Naive thymus-derived CD8-positive, alpha-beta T cell (primary cell): ENCODE measurements at places on chromosomes 5 and 9. TPM values are rescaled to one million over a fixed set of nuclear protein-coding genes. Genes with fewer than 3 reads are reported as not detected.

GRCh38 chr9:89465726-89466308, 32.1 kb downstream of the SEMA4D start:
- H3K4me1 ChIP-seq: peaks cover 97% of the 10 kb centered on the region
- DNase-seq: no peak
- H3K27me3 ChIP-seq: no peaks in the 10 kb centered on the region
- peaks cover 59% of the 10 kb centered on the region for H3K36me3 ChIP-seq
- peak overlapping the region; percentile 87 for H3K4me3 ChIP-seq
- peak overlapping the region; percentile 97 for H3K27ac ChIP-seq

DNA sequence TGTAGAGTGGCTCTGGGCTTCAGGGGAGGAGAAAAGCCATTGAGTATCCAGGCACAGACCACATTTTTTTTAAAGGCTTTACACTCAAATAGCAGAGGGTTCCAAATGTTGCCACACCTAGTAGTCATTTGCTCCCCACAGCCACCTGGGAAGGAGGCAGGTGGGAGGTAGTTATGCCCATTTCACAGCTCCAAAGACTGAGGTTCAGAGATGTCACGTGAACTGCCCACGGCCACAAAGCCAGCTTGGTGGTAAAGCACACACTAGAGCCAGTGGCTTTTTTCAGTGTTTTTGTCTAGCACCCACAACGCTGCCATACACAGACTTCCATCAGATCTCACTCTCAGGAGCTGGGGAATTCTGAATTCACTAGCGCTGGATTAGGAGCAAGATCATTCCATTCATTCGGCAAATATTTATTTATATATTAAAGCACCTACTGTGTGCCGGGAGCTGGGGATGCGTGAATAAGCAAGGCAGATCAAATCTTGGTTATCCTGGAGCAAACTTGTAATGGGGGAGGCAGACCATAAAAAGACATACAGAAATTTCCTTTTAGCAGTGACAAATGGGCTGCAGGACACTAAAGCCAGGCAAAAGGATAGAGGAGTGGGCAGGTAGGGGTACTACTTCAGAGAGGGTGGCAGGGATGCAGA, 7.4 kb downstream of the WHRN start:
- H3K36me3 ChIP-seq: no peaks in the 10 kb centered on the region
- no peak overlapping the region for H3K4me3 ChIP-seq
- DNase-seq: no peak
- H3K27me3 ChIP-seq: no peaks in the 10 kb centered on the region
- peaks cover 16% of the 10 kb centered on the region for H3K4me1 ChIP-seq

DNA sequence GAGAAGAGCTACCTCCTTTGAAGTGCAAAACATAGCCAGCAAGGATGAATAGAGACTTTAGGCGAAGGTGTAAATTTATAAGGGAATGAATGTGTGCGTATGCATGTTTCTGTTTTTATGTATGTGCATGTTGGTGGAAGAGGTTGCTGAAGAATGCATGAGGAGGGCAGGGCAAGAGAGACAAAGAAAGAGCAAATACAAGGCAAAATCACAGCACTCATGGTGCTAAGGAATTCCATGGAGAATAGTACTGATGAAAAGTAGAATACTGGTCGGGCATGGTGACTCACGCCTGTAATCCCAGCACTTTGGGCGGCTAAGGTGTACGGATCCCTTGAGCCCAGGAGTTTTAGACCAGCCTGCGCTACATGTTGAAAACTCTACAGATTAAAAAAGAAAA, 762.1 kb upstream of the PTPRD start:
- no peak overlapping the region for H3K4me3 ChIP-seq
- peaks cover 4% of the 10 kb centered on the region for H3K36me3 ChIP-seq
- H3K4me1 ChIP-seq: no peaks in the 10 kb centered on the region
- no peaks in the 10 kb centered on the region for H3K27me3 ChIP-seq
- no peak for DNase-seq

DNA sequence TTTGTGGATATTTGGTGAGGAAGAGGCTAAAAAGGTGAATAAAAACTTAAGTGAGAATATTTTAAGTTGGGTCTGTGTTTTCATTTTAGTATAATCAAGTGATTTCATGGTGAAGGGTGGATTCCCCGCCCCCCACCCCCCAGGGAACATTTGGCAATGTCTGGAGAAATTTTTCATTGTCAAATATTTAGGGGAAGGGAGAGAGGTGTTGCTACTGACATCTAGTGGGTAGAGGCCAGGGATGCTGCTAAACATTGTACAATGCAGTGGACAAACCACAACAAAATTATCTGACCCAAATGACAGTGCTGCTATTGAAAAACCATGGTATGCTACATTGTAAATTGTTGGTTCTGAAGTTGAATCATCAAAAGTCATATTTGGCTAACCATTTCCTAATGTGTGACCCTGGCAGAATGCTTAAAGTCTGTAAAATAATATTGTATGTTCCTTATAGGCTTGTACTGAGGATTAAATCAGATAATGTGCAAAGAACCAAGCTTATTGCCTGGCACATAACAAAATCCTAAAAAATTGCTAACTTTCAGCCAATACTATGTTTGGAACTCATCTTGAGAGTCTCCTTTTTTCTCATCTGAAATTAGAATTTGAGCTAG, 5.6 kb downstream of the C5orf24 start:
- H3K27ac ChIP-seq: no peak overlapping the region
- no peak overlapping the region for H3K4me3 ChIP-seq
- DNase-seq: no peak
- peaks cover 51% of the 10 kb centered on the region for H3K36me3 ChIP-seq

GRCh38 chr9:129665389-129665775, at the start of gene PRRX2:
Gene PRRX2, plus strand, starts transcription at chr9:129665647. Its CDS starts 221 bp downstream, at chr9:129665868.
- no peak within 1 kb of the TSS for H3K27ac ChIP-seq
- peak; percentile 28 for DNase-seq
- H3K27me3 ChIP-seq: peaks cover 22% of the 10 kb centered on the region
- H3K4me3 ChIP-seq: peak within 1 kb of the TSS; percentile 78

- H3K4me1 ChIP-seq: no peaks in the 10 kb centered on the region
- no peak for DNase-seq
- peaks cover 13% of the 10 kb centered on the region for H3K27me3 ChIP-seq
- H3K36me3 ChIP-seq: no peaks in the 10 kb centered on the region
- no peak overlapping the region for H3K27ac ChIP-seq
- H3K4me3 ChIP-seq: no peak overlapping the region
Observed at GRCh38 chr5:38543886-38544285, 12.6 kb downstream of the LIFR start.

DNA sequence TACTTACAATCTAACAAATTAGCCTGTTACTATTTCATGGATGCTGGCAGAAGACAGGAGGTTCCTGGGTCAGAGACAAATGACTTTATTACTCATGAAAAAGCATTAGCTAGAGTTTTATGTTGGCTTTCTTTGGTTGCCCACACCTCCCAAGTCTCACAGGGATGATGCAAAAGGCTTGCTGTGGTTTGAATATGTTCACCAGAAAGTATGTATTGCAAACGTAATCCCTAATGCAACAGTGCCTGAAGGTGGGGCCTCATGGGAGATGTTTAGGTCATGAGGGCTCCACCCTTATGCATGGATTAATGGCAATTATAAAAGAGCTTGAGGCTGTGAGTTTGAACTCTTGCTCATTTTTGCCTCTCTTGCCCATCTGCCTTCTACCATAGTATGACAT, 28.5 kb downstream of the DPYSL3 start:
- no peak for DNase-seq
- H3K4me1 ChIP-seq: no peaks in the 10 kb centered on the region
- H3K27me3 ChIP-seq: peaks cover 14% of the 10 kb centered on the region
- no peak overlapping the region for H3K4me3 ChIP-seq
- peaks cover 12% of the 10 kb centered on the region for H3K36me3 ChIP-seq
- no peak overlapping the region for H3K27ac ChIP-seq

GRCh38 chr5:14258840-14259239, 115.7 kb downstream of the TRIO start:
- H3K36me3 ChIP-seq: no peaks in the 10 kb centered on the region
- peaks cover 25% of the 10 kb centered on the region for H3K4me1 ChIP-seq
- no peak overlapping the region for H3K27ac ChIP-seq
- H3K27me3 ChIP-seq: no peaks in the 10 kb centered on the region

GRCh38 chr5:9596171-9596780, 33.9 kb downstream of the TAS2R1 start:
- no peak for DNase-seq
- no peaks in the 10 kb centered on the region for H3K4me1 ChIP-seq
- peaks cover 5% of the 10 kb centered on the region for H3K27me3 ChIP-seq
- no peak overlapping the region for H3K4me3 ChIP-seq
- no peak overlapping the region for H3K27ac ChIP-seq

- peaks cover 22% of the 10 kb centered on the region for H3K4me1 ChIP-seq
- peak within 1 kb of the TSS; percentile 86 for H3K4me3 ChIP-seq
- peak within 1 kb of the TSS; percentile 88 for H3K27ac ChIP-seq
- H3K27me3 ChIP-seq: peaks cover 32% of the 10 kb centered on the region
Observed at GRCh38 chr9:114505187-114506081, at the start of gene WHRN. Gene WHRN, minus strand, starts transcription at chr9:114505473. Its CDS starts 672 bp downstream, at chr9:114504801.

DNA sequence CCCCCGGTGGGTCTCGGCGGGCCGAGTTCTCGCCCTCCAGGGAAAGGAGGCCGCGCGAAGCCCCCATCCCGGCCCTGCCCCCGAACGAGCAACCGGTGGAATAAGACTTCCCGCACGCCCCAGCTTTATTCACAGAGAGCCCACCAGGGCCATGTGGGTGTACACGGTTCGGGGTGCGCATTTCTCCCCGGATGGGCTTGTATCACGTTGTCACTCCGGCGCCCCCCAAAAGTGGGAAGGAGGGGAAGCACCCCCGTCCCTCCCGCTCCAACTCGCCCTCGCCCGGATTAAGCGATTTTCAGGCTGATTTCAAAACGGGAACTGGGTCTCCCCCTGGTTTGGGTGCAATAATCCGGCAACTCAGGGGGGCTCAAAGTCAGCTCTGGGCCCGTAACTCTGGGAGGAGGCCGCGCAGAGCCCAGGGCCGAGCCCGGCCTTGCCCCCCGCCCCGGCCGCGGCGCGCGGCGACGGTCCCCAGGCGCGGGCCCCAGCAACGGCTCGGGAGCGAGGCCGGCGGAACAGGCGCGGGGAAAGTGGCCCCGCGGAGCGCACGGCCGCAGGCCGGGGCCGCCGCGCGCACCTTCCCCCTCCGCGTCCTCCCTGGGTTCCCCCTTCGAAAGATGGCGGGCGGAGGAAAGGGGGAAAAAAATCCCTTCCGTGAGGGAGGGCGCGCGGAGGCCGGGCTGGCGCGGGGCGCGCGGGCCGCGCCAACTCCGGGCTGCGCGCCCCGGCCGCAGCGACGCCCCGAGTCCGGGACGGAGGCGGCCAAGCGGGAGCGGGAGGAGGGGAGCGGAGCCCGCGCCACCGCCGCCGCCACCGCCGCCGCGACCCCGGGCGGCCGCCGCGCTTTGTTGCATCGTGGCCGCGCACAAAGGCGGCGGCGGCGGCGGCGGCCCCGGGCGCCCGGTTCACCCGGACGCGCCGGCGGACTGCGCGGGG, 644 bp downstream of the BRD3 start:
- H3K36me3 ChIP-seq: no peaks in the 10 kb centered on the region
- DNase-seq: peak; percentile 37
- peaks cover 7% of the 10 kb centered on the region for H3K27me3 ChIP-seq
- peak overlapping the region; percentile 83 for H3K27ac ChIP-seq
- H3K4me1 ChIP-seq: peaks cover 45% of the 10 kb centered on the region

GRCh38 chr9:96135076-96135752, 166.8 kb downstream of the HSD17B3 start:
- H3K36me3 ChIP-seq: peaks cover 14% of the 10 kb centered on the region
- H3K4me1 ChIP-seq: peaks cover 4% of the 10 kb centered on the region
- H3K27me3 ChIP-seq: peaks cover 8% of the 10 kb centered on the region
- no peak for DNase-seq

DNA sequence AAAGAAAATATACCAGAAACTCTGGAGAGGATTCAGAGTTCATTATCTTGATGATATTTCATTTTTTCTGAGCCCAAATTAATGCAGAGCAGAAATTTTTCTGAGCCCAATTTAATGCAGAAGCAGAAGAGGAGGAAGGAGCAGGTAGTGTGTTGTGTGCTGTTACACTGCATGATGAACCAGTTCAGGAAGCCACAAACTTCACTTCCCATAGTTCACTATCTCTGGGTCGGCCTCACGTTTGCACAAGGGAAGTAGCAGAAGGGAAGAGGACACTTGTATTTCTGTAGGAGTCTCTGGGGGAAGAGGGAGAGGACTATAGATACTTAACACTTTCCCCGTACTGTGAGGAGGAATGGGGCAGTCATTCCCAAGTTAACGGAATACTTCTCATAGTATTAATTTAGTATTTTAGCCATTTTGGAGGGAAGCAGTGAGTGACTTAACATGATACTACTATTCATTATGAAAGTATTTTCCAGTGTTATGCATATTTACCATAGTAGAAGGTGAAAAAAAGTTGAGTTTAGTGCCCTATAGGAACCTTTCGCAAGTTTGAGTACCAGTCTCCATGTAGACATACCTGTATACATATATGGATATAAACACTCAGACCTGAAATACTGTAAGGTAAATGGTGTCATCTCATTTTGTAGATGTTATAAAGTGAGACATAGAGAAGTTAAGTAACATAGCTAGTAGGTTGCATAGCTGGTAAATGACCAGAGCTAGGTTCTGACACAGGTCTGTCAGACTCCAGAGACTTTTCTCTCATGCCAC, 30.0 kb downstream of the XPA start:
- H3K4me3 ChIP-seq: no peak overlapping the region
- H3K27me3 ChIP-seq: no peaks in the 10 kb centered on the region
- H3K4me1 ChIP-seq: peaks cover 11% of the 10 kb centered on the region
- H3K27ac ChIP-seq: peak overlapping the region; percentile 4

GRCh38 chr5:107365320-107366109, 305.2 kb downstream of the EFNA5 start:
- H3K36me3 ChIP-seq: no peaks in the 10 kb centered on the region
- no peaks in the 10 kb centered on the region for H3K27me3 ChIP-seq
- peak overlapping the region; percentile 38 for H3K27ac ChIP-seq
- no peak for DNase-seq
- H3K4me3 ChIP-seq: no peak overlapping the region

DNA sequence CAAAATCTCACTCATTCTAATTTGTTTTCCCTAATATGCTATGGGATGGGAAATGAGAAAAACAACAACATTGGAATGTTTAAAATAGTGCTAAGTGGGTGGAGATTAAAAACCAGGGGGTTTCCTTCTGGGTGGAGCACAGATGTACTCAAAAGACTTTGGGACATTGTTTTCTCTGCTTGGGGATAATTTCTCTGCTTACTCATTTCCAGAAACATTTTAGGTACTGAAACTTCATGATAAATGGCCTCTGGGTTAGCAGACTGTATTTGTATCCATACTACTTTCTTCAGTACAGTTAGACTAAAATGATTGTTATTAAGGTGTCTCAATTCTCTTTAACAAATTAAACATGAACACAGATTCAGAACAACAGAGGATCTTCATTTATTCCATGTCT, 17.4 kb downstream of the ELOVL7 start:
- H3K27me3 ChIP-seq: no peaks in the 10 kb centered on the region
- DNase-seq: no peak
- H3K4me3 ChIP-seq: no peak overlapping the region
- H3K4me1 ChIP-seq: no peaks in the 10 kb centered on the region
- H3K36me3 ChIP-seq: no peaks in the 10 kb centered on the region

GRCh38 chr5:124980163-124980941, 233.9 kb upstream of the ZNF608 start:
- no peaks in the 10 kb centered on the region for H3K4me1 ChIP-seq
- H3K36me3 ChIP-seq: no peaks in the 10 kb centered on the region
- H3K4me3 ChIP-seq: no peak overlapping the region
- H3K27ac ChIP-seq: no peak overlapping the region
- DNase-seq: no peak
- H3K27me3 ChIP-seq: no peaks in the 10 kb centered on the region

- H3K4me3 ChIP-seq: no peak overlapping the region
- H3K27me3 ChIP-seq: peaks cover 1% of the 10 kb centered on the region
- H3K36me3 ChIP-seq: no peaks in the 10 kb centered on the region
Observed at GRCh38 chr9:68913054-68913453, 100.9 kb downstream of the PRKACG start.

Gene CNTNAP3B
- not detected for total RNA-seq

Gene TIMD4
- 19.4 TPM for total RNA-seq

Gene TAF11L14
- not detected for total RNA-seq
